ENCODE measurements at places on chromosomes 6 and 20.

DNA sequence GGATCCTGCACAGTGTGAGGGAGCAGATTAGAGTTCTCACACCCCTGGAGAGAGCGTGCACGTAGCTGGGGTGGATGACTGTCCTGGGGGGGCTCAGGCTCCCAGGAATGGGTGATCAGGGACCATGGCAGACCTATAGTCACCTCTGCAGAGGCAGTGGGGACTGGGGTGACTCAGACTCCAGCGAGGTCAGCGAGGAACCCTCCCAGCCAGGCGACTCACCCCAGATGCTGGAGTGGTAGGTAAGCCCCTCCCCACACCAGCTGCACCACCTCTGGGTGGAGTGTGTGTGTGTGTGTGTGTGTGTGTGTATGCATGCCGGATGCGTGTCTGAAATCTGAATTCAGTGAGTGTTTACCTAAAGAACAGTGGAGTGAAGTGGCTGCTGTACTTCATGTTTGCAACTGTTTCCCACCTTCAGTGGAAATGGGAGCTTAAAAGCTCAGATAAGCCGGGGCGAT is 17.4 kb upstream of the GTSF1L start:
- DNase-seq = no peak

DNA sequence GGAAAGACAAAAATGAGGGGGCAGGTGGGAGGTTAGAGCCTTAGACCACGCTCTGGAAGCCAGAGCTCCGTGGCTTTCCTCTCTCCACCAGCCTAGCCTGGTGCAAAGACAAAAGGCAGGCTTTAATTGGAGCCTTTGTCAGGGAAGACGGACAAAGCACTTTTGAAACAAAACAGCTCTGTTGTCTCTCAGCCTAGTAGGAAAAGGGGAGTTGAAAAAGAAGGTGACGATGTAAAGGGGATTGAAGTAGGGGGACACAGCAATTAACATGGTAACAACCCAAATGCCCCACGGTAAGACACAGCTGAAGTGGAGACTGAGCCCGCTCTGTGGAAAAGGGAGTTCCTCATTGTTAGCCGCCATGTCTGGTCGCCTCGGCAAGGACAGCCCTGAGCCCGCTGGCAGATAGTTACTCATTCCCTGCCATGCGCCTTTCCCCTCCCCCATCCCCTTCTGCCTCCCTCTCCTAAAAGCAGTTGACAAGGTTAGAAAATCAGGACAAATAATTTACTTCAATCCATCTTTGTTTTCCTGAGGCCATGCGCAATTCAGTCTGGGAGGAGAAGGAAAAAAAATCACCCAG is 93.0 kb downstream of the TCP11 start:
- no peak for DNase-seq

DNA sequence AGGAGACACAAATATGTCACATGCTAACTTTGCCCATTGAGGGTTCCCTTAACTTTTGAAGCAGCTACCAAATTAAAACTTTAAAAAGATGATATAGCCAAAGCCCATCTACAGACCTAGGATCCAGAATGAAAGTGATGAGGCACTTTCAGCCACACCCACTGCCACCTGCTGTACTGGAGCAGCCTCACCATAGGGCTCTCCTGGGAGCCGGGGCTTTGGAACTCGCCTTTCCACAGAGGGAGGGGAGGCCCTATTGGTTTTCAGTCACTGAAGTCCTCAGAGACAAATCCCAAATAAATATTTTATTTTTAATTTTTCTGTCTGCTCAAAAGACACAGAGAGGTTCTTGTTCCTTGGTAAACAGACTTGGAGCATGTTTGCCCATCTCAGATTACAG is 238.1 kb upstream of the TAB2 start:
- no peak for DNase-seq

DNA sequence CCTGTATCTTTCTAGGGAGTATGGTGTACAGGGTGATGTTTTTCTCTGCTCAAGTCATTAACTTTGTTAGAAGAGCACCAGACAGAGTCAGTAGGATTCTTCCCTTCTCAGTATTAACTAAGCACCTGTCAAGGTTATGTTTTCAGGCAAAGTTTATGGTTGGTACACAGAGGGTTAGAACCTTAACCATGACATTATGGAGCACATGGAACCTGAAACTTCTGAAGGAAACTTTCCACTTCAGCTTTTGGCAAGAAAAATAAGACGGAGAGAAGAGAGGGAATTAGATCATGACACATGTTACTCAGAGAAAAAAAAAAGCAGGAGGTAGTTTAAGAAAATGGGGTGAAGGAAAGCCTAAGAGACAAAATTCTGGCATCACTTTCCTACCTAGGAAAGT is 112.9 kb upstream of the PDE7B start:
- no peak for DNase-seq

- DNase-seq = no peak
These were observed 78.9 kb downstream of the MOXD1 start for GRCh38 chr6:132322398-132322797.

DNA sequence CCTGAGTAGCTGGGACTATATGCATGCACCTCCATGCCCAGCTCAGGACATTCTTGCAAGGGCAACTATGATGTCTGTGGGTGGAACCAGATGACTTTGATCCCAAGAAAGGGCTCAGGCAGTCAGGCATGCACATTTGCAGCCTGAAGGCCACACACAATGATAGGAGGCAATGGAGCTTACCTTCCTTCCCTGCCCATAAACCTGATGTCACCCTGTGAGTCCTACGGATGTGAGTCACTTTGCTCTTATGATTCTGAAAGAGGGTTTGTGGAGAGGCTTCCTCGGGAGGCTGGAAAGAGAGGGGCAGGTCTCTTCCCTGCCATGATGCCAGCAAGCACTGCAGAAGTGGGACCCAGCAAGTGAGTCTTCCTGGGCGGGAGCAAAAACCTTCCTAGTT is 202.4 kb downstream of the LY86 start:
- DNase-seq = no peak

DNA sequence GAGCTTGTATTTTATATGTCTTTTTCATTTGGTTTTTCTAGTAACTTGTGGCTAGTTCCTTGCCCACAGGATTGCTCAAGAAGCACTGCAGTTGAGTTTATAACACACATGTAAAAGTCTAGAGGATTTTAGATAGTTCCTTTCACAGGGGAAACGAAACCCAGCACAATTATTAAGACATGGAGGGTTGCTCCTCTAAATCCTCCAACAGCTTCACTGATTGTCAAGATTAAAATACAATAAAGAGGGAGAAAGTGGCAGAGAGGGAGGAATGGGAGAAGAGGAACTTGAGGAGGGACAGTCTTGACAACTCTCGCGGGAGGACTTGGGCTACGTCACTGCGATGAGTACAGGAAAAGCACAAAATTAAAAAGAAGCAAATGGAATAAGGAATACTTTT is 9.7 kb upstream of the TBC1D7 start:
- no peak for DNase-seq

GRCh38 chr6:118382126-118382525 is 166.0 kb upstream of the PLN start:
- DNase-seq = no peak

DNA sequence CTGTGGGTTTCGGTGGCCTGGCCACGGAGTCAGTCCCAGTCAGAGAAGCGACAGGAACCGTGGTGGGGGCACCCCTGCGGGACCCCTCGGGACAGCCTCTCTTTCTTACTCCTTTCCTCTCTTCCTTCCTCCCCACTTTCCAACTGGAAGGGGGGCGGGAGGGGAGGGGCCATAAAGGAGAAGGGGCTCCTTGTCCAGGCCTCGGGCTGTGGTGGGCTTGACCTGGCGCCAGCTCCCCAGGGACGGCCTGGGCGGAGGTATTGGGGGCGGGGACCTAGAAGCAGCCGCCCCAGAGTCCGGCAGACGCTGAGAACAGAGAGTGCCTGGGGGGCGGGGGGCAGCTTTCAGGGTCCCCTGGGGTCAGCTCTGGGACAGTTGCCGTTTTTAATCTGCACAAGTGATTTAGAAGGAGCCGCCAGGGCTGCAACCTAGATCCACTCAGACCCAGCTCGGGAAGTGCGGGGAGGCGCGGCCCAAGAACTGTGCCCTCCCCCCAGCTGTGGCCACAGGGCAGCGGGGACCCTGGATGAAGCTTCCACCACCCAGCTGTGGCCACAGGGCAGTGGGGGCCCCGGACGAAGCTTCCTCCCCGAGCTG is 6.4 kb upstream of the ABHD16B start:
- DNase-seq = no peak

- no peak for DNase-seq
These were observed at the start of gene INSM1 for GRCh38 chr20:20367575-20368417. Gene INSM1 (plus strand): TSS chr20:20368104. CDS start chr20:20368268, 164 bp downstream.

GRCh38 chr6:13439644-13440043 is 47.8 kb downstream of the GFOD1 start:
- DNase-seq = no peak

GRCh38 chr6:5498579-5498899 is 237.2 kb downstream of the FARS2 start:
- DNase-seq = no peak

DNA sequence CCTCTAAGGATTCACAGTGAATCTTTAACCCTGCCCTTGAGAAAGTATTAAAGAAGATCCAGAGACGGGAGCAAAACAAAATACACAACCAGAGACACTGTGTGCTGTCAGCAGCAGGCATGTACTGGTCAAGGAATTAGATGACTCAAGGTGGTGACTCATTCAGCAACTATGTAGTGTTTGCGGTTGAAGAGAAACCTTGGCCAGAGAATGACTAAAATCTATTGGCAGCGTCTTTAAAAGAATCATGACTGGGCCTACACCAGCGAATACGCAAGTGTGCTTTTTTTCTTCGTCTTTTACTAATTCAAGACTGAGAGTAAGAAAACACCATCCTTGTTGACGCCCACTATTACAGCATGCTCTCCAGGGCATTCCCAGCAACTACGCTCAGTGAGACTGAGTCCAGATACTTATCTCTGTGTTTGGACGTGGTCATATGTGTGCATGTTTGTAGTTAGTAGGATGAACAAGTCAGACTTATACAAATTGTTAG is 72.4 kb upstream of the BACH2 start:
- DNase-seq = no peak

DNA sequence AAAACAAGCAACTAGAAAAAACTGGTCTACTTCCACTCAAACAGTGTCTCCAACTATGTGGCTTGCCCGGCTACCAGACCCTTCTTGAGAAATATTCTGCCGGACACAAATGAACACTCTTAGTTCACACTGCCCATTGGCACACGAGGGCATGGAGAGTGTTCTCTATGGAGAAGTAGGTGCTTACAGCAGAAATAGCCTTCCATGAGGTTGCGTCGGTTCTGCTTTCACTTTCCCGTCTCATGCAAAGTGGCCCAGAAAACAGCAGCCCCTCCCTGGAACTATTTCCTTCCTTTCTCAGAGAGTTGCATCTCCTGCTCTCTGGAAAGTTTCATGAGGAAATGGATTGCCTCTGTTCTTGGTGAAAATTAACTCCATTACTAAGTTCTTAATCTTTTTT is 9.5 kb upstream of the HLA-DOA start:
- DNase-seq = peak; percentile 16

- no peak for DNase-seq
These were observed 37.3 kb downstream of the SPDEF start for GRCh38 chr6:34518669-34519365.

DNA sequence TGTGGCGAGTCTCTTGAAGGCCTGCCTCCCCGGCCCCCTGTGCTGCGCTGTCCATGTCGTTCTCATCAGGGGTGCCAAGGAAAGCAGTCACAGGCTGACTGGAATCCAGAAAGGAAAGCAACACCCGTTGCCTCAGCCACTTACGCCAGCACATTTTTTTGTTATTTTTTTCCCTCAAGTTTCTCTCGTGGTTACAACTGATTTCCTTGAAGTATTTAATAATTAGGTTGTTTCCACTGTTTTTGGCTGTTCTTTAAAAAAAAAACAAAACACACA is 17.9 kb upstream of the SLC22A1 start:
- DNase-seq = no peak

GRCh38 chr6:151100326-151100725 is 139.4 kb upstream of the AKAP12 start:
- no peak for DNase-seq

- DNase-seq = no peak
These were observed 18.4 kb downstream of the EYA4 start for GRCh38 chr6:133259561-133259960.

- DNase-seq = no peak
These were observed 79.2 kb upstream of the STMND1 start for GRCh38 chr6:17022604-17023003.

DNA sequence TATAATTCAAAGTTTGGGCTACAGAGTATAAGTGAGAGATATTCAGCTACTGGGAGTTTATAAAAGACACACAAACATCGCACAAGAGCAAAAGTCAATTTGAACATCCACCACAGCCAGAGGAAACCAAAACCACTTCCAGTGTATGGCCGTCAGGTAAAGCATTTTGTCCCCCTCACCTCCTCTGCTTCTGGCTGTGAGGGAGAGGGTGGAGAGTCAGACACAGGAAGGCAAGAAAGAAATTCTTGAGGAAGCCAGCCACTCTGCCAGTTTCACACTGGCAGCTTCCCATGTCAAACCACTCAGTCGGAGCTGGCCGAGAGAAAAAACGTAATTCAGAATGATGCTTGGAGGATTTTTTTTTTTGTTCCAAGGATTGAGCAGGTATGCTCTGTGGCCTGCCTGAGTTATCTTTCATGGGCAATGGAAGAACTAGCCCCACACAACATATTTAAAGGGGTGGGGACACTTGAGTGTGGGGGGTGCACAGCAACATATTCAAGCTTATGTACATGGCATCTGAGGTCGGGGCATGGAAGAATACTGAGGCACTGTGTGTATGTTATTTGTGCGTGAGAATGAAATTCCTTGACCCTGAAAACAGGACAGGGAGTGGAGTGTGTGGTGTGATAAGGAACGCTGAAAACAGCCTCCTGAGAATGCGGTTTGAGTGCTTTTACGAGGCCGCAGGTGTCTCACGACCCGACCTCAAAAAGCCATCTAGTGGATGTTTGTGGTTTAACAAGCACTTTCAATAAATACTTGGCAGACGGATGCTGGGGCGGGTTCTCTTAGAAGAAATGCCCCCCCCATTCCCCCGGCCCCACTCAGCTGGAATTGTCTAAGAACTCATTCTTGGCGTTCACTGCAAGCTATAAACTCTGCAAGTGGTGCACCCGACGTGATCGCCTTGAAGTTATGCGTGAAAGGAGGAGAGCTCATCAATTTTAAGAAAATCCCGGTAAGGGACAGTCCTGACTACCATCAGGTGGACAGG is 27.5 kb upstream of the ZBTB22 start:
- peak; percentile 42 for DNase-seq

DNA sequence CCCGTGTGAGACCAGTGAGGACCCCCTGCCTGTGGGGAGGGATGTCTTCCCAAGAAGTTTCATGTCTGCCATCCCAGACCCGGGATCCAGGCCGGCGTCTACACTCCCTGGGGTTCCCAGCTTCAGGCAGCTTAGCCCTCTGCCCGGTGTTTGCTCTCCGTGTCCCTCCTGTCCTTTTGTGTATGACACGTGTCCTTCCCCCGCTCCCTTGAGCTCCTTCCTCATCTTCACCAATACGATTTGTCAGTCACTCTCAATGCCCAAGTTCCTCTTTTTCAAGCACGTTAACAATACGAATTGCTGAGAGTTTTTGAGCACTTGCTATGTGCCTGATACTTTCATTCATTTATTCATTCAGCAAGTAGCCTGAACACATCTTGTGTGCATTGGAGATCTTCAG is 115.6 kb upstream of the PTPN1 start:
- DNase-seq = no peak

- no peak for DNase-seq
These were observed 35.5 kb downstream of the SESN1 start for GRCh38 chr6:109059153-109059552.

All from stimulated activated CD4-positive, alpha-beta T cell treated with anti-CD3 and anti-CD28 coated beads, Interleukin-12 subunit alpha, Interleukin-12 subunit beta, amount 100 ng/mL, for 4 hours (primary cell).